ENCODE measurements at places on chromosomes 7 and 10.

DNA sequence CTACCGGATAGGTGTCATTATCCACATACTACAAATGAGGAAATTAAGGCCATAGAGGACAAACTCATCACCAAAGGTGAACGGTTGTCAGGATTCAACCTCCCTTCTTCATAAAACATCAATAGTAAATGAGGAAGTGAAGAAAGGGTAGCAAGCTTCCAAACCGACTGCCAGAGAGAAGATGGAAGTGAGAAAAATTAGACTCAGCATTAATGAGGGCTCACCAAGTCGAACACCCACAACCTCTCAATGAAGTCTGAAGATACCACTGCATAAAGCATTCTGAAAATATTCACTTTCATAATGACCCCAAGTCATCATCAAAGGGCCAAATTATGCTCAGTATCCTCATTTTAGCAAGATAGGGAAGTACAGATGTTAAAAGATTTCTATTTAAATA lies 29.6 kb downstream of the ABCB4 start:
- DNase-seq: no peak

GRCh38 chr7:109387530-109387929 lies 817.9 kb downstream of the DNAJB9 start:
- DNase-seq: no peak

GRCh38 chr7:22561321-22561811 lies 61.4 kb upstream of the STEAP1B start:
- DNase-seq: peak; percentile 66

DNA sequence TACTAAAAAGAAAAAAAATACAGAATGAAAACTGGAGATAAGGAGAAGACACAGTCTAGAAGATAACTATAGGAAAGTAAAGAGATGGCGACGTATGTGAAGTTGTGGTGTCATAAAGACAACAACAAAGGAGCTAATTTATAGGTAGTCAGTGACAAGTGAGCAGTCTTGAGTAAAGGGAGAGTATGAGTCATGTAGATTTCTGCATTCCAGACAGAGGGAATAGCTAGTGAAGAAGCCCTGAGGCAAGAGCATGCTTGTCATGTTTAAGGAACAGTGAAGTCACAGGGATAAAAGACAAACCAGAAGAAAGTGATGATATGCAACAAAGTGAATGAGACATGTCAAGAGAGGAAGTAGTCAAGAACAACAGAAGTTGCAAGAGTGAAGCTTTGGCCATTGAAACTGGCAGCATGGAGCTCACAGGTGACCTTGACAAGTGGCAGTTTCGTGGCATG lies 2.3 kb upstream of the MIOS start:
- DNase-seq: no peak

- peak; percentile 1 for DNase-seq
These were observed 373.4 kb upstream of the PCDH15 start for GRCh38 chr10:55174419-55174818.

Measured in iPS DF 6.9 (cell line).